Hematopoietic multipotent progenitor cell treated with erythropoietin and hydrocortisone succinate and interleukin-3 and kit ligand, for 8 days (in vitro differentiated cells): ENCODE measurements at places on chromosomes 3 and 15.

- no peak for DNase-seq
Observed at GRCh38 chr15:71687902-71688508, 122.3 kb upstream of the NR2E3 start.

DNA sequence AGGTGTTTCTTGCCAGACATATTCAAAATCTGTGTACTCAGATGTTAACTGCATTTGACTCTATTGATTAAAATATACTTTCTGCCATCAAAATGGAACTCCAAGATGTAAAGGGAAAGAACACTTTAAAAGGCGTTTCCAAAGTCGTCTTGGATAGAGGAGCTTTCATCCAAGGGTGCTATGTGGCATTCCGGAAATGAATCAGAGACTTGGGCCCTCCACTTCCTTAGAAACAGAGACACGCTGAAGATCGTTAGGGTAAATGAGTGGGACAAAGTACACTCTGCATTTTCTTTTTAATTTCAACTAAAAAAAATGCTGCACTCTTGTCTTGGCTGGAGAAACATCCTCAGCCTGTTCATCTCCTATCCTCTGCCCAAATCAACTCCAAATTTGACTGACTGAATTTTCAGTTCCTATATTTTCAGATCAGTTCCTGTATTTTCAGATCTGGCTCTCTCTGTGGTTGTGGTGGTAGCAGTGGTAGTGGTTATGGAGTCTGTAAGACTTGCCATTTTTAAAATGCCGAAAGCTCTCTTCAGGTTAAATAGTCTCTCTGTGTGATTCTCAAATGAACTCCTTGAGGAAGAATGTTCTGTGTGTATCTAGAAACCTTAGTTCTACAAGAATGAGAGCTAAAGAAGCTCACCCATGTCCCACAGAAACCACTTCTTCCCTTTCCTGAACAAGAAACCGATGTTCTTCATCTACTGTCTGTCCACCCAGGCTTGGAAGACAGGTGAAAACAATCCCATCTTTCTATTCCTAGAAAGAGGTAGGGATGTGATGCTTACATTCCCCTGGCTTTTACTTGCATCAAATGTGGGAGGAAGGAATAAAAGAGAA is 156.8 kb upstream of the ICE2 start:
- no peak for DNase-seq

GRCh38 chr15:64110950-64111678 is 15.3 kb downstream of the SNX1 start:
- no peak for DNase-seq

GRCh38 chr3:142263112-142263511 is 37.7 kb upstream of the GK5 start:
- peak; percentile 26 for DNase-seq

GRCh38 chr3:191952609-191953008 is 491.6 kb downstream of the PYDC2 start:
- DNase-seq, result no peak

DNA sequence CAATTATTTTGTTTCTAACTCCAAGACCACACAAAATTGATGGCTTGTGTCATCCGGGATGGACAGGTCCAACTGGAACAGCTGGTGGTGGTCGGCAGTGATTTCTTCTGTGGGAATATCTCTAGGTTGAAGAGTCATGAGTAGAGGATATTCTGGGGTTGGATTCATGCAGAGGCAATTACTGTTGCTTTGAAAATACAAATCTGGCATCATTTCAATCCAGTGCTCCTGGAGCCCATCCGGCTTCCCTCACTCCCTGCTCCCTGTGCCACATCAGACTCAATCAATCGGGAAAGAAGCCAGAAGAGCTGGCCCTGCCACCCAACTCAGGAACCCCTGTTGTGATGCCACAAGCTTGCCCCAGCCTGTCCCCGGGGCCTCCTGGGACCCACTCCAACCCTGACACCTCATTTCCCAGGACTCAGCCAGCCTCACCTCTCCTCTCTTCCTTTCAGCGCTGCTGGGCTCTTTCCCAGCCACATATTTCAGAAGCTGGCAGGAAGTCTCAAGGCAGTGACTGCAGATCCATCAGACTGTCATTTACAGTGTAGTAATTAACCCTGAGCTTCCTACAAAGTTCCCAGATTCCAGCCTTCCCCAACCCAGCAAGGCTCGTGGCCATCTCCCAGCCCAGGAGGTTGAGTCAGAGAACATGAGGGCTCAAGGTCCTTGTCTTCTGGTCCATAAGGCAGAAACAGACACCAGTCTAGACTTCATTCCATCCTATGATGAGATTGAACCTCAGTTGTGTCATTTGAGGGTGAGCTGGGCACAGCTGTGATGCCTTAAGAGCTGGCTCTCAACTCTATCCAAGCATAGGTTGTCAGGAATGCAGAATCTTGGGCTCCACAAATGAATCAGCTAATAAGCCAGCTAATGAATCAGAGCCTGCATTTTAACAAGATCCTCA is 114.0 kb downstream of the FAM174B start:
- DNase-seq, result no peak

GRCh38 chr3:39980058-39980457 is 170.6 kb downstream of the MYRIP start:
- DNase-seq, result no peak
